IMR-90 (cell line): ENCODE measurements at places on chromosomes 1 and 21. TPM values are rescaled to one million over a fixed set of nuclear protein-coding genes. Genes with fewer than 3 reads are reported as not detected.

Gene SYT14
- 1.3 and 1.4 TPM in 2 replicates for total RNA-seq

GRCh38 chr1:54537611-54538010, 10.4 kb upstream of the ACOT11 start:
- DNase-seq = no peak

- peak; percentile 59 for DNase-seq
These were observed 74.4 kb downstream of the PTGS2 start for GRCh38 chr1:186605762-186606350.

- no peak for DNase-seq
These were observed 77.7 kb upstream of the TMEM51 start for GRCh38 chr1:15075817-15076216.

Gene SPRR2E
- total RNA-seq = not detected in 2 replicates

Gene KCNJ9
- not detected in 2 replicates for total RNA-seq

- no peak for DNase-seq
These were observed 16.2 kb upstream of the ATP13A2 start for GRCh38 chr1:17027900-17028299.

Gene REN
- 0.28 and 0.54 TPM in 2 replicates for total RNA-seq

GRCh38 chr21:42121794-42122193, 50.7 kb downstream of the UMODL1 start:
- DNase-seq = no peak

Gene CACNA1S
- total RNA-seq = not detected in 2 replicates

DNA sequence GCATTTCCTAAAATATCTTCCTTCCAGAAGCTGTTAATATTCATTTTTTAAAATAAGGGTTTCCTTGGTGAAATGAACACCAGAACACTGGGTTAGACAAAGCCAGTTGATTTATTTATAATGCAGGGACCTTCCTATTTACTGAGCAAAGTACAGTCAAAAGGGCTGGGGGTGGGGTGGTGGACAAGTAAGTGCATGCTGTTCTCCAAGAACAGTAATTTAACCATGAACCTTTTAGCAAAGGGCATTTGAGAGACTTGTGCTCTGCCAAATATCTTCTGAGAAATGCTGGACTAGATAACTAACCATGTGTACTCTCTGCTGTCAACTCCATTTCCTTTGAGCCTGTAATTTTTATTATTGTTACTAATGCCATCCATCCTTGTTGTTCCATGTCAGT, 100.2 kb downstream of the OMA1 start:
- DNase-seq = no peak

GRCh38 chr1:156559086-156559796, 13.1 kb downstream of the IQGAP3 start:
- no peak for DNase-seq

DNA sequence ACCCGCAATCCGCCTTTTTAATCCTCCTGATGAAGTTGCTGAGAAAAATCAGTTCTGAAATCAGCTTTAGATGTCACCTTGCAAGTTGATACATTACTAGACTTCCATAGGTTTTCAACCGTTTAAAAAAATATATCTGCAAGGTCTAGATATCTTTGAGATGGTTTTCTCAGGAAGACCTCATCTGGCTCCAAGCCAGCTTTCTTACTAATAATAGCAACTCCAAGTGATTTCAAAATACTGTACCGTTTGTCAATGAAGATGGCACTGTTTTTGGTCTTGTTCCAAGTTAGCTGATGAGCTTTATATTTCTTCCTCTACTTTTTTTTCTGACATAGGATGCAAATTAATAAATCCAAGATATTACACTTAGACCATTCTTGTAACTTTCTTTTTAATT, 40.3 kb downstream of the LRRC8C start:
- DNase-seq = no peak

- DNase-seq = no peak
These were observed 3.1 kb upstream of the KRTAP21-1 start for GRCh38 chr21:30758306-30758705.

- peak; percentile 80 for DNase-seq
These were observed 72.6 kb upstream of the IPO9 start for GRCh38 chr1:201756406-201756805.

DNA sequence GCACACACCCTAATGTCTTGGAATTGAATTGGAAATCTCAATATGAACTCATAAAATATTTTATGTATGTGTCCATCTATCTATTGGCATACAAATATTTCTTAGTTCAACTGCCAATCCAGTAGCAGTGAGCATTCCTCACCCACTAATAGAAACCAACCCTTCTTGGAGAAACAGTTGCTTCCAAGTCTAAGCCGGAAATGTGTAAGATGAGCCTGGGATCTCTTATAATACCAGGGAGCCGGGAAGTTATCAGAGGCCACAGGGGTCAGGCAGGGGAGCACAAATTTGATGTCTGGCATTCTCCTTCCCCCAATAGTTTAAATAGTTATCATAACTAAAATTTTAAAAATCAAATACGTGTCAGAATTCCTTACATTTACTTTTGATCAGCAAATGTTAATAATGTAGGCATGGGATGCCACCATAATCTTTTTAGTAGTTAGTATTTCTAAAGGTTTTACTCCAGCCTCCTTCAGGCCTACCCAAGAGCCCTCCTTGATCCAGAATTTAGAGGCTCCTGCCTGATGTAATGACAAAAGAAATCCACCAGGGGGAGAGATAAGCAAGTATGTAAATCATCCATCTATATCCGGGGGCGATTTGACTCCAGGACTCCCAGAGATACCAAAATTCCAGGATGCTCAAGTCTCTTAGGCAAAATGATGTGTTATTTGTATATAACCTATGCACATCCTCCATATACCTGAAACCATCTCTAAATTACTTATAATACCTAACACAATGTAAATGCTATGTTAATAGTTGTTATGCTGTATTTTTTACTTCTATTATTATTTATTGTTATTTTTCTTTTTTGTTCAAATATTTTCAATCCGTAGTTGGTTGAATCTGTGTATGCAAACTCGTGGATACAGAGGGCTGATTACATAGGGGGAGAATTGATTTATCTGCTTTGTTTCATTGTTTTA, 218.7 kb upstream of the COA6 start:
- DNase-seq = peak; percentile 73

Gene PRR9
- total RNA-seq = not detected in 2 replicates

DNA sequence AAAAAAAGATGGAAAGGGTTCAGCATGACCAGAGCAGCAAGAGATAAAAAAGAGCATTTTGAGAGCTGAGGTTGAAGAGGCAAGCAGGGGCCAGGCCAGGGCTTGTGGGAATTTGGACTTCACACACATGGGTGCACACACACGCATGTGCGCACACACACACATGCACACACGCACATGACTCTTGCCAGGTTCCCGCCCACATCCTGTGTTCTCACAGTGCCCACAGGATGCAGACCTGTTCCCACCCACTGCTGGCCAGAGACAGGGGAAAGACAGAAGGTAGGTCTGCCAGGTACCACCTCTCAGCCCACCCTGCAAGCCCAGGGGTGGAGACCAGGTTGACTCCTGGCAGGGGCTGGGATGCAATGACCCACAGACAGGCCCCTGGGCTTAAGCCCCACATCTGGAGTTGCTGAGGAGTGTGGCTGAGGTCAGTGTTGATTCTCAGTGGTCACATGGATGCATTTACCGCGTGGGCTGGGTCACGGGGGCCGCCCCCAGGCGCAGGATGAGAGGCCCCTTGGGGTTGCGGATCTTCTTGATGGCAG, 4.4 kb downstream of the COL16A1 start:
- DNase-seq = no peak

GRCh38 chr1:21152423-21153100, 24.1 kb downstream of the EIF4G3 start:
- peak; percentile 38 for DNase-seq

Gene ELAVL4
- total RNA-seq = not detected in 2 replicates

GRCh38 chr1:176773038-176773437, 310.1 kb downstream of the PAPPA2 start:
- no peak for DNase-seq

Gene NR0B2
- total RNA-seq = not detected in 2 replicates

DNA sequence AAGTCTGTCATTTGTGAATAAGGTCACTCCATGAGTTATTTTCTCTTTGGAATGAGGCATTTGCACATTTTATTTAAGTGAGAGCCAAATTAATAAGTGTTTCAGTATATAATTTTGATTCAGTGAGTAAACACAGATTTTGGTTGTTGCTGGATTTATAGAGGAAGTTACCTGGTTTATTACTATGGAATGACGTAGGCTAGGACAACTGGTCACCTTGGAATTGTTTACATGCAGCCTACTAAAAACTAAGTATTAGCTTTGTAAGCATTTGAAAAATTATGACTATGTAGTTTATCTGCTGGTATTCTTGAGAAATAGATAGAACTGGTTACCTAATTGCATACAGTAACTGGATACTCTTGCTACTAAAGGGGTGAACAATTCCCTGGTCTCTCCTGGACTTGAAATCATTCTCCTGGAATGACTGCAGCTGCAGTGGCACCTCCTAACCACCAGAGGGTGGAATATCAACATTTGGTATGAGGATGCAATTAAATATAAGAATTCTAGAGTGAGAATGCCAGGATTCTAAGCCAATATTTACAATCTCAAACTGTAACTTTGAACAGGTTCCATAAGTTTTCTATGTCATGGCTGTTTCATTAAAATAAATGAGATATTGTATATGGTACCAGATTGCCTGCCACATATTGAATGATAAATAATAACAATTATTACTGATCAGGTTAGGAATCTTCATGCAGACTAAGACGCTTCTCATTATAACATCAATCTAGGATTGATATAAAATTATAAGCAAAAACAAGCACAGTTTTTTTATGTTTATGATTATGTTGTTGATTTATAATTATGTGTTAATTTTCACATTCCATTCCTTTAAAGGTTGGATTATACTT, 3.5 kb upstream of the KRTAP27-1 start:
- DNase-seq = peak; percentile 10

Gene RNF186
- total RNA-seq = not detected in 2 replicates

Gene NAXE
- 70.3 and 74.2 TPM in 2 replicates for total RNA-seq

Gene DFFA
- total RNA-seq = 56.1 and 62.6 TPM in 2 replicates
